Activated CD8-positive, alpha-beta memory T cell treated with anti-CD3 and anti-CD28 coated beads for 1 hour (primary cell): ENCODE measurements at places on chromosomes 4 and X.

GRCh38 chrX:38138900-38139299 is 81.8 kb downstream of the SRPX start:
- DNase-seq = no peak

DNA sequence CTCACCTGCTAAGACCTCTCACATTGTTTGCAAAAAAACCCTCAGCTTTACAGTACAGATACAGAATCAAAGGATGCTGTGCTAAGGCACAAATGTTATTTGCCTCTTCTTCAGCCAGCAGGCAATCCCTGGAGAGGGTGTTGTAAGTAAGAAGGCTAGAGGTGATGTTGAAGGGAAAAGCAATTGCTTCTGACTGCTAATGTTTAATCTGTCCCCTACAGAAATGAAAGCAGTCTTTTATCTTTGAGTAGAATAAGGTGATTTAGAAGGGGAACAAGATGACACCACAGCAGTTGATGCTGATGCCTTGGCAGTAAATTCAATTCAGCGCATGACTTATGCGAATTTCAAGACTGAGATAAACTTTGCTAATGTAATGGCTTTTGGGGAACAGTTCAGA is 1064.8 kb upstream of the IGFBP7 start:
- DNase-seq = no peak

- DNase-seq = no peak
Measured at GRCh38 chrX:118271775-118272174, 74.1 kb upstream of the WDR44 start.

DNA sequence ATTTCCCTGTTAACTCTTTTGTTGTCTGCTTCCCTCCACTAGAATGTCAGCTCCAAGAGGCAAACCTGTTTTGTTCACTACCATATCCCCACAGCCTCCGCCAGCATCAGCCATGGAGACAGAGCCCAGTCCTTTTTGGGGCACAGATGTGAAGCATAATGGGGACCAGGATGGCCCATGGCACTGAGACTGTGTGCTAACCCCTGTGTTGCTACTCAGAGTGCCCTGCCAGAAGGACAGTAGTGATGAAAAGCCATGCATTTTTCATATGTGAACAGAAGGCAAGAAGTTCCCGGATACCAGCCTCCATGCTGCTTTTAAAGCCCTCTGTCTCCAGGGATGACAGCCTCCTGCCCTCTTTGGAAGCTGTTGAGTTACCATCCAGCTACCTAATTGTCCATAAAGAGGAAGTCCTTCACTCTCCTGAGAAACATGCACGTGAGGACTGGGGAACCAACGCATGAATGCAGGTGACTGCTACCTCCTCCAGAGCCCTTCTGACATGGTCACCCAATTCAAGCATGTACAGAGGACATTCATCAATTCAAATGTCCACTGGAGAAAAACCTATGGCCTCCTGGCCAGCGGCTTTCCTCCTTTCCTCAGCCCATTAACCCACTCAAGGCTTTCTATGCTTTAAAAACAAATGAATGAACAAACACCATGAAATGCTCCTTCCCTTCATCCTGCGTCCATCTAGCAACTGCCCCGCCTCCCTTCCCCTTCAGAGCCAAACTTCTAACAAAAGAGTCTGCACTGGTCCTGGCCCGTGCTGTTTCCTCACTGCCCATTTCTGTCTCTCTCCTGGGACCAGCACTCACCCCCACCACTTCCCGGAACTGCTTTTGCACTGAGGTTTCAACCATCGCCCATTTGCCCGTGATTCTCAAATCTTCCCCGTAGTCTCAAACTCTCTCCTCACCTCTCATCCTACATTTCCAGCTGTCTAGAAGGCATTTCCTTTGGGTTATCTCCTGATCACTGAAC is 18.0 kb downstream of the PNMA6F start:
- DNase-seq = no peak

DNA sequence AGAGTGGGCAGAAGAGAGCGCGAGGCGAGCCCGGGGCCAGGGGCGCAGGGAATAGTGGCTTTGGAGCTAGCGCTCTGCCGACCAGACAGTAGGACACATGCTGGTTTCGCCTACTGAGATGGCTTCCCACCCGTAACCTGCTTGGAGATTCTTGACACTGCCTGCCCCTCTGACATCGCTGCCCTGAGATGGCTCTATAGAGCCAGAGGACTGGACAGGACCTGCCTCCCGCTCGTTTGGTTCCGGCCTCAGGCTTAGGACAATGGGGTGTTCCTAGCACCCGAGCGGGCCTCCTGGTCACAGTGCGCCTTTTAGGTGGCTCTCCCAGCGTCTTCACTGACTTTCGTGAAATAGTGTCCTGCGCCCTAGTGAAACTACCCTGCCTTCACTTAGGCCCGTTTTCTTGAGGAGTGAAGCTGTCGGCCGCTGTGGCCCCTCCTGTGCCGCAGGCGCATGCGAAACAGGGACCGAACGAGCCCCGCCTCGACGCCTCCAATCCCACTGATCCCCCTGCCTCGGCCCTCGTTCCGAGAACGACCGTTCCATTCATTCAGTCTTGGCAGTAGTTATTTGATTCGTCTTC is 608 bp downstream of the TAF1 start:
- no peak for DNase-seq

DNA sequence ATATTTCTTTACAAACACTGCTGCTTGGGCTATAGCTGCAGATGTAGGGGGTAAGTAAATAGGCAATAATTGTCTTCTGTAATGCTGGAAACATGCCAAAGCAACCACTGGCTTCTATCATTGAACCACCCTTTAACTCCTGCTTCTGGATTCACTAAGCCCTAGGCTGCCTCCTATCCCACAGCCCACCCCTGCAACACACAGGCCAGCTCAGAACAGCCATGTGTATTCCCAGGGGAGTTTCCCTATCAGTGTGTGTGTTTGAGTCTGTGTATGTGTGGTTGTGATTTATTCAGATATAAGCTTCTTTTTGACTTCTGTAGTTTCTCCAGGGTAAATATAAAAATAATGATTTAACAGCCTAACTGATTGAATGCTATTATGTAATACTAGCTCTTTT is 291.3 kb downstream of the PCDH10 start:
- no peak for DNase-seq

DNA sequence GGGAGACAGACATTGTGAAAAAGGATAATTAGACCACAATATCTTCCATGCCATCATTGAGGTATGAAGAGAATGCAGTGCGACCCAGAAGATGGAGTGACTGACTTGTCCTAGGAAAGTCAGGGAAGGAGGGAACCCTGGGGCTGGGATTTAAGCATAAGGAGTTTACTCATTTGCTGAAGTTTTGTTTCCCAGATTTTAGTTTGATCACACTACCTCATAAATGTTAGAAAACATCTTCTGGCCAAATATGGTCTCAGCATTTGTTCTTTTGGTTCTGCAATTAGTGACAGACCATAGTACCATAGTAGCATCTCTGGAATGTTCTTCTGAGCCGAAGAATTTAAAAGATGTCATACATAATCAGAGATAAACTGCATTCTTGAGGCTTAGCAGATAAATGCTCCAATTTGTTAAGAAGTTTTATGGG is 96.5 kb upstream of the PGRMC2 start:
- no peak for DNase-seq

GRCh38 chrX:121103381-121103780 is 56.0 kb downstream of the GLUD2 start:
- DNase-seq = no peak

- no peak for DNase-seq
Measured at GRCh38 chr4:73414936-73415271, 10.8 kb downstream of the ALB start.

GRCh38 chr4:153620352-153620751 is 63.7 kb upstream of the TLR2 start:
- no peak for DNase-seq

- DNase-seq = no peak
Measured at GRCh38 chr4:99724067-99724466, 66.4 kb upstream of the C4orf54 start.

DNA sequence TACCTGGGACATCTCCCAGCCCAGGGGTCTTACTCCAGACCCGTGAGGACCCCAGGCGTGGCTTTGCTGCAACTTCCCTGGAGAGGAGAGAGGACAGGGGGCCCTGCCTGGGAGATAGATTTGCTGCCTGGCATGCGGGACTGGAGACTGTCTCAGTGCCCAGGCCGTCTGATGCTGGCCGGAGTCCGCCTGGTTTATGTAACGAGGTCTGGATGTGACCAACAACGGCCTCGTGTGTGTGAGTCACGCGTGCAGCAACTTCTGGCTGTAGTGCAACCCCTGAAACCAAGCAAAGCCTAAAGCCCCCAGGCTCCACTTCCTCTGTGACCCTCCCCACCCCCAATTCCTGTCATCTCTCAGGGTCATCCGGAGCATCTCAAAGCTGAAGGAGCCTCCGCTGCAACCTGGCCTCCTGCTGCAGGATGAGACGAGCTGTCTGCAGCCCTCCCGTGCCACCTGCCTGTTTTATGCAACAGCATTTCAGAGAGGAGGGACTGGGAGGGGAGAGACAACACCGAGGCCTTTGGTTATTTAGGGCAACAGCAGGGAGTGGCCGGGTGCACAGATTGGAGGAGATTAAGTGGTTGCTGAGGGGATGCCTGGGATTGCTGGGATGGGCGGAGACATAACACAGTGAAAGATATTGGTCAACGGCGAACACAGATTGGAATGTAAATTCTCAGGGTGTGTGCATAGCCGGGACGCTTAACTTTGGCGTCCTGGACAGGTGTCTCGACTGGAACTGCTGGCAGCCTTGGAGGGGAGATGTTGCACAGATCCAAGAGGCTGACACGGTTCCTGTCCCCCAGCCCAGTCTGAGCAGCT is 16.0 kb downstream of the XG start:
- DNase-seq = no peak

- DNase-seq = no peak
Measured at GRCh38 chrX:153379508-153379907, 21.6 kb downstream of the PNMA6E start.
